ENCODE measurements at places on chromosomes 3 and 15.

DNA sequence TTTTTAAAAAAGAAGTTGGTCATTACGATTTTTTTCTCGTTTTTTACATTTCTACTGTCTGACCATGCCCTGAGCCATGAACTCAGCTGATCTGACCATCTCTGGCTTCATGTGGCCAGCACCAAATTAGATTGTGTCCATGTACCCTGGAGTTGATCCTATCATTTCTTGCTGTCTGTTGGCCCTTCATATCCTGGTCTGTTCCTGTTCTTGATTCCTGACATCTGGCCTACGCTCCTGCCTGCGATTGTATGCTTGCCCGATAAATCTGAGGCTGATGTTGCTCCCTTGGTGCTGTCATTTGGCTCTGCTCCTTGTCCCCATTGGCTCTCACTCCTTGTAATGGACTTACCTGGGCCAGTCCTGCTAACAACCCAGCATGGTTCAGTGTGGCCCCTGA is 89.8 kb upstream of the IGSF10 start:
- DNase-seq: no peak

DNA sequence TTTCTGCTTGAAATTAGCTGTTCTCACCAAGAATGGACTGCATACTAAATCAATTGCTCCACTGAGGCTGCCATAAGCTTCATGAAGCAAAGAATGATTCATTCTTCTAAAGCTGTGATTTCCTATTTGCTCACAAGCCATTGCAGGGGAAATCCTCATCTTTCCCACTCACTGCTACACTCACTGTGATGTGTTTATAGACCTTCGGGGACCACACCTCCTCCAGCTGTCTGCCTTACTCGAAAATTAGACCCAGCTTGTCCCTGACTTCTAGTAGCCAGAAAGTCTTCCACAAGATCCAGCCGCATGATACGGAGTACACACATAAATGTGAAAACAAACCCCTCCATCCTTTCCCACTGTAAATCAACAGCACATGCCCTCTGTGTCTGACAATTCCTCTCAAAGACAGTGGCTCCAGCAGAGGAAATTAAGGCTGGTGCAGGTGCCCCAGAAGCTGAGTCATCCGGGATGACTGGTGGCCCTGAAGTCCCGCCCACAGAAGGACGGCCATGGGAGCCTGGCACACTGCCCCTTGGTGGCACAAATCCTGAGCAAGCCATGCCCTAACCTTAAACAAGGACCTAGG is 172.0 kb downstream of the STT3B start:
- DNase-seq: no peak

DNA sequence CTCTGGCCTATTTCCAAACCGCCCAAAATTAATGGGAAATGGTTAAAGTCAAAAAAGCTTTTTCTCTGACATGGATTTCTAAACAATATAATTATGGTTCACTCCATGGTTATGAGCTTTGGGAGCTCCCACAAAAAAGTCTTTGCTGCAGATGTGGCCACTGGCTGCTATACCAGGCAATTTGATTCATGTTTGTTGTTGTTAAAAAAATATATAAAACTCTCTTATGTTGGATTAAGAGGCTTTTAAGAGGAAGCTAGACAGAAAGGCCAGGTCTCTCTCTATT is 258.6 kb downstream of the TIGIT start:
- DNase-seq: no peak

DNA sequence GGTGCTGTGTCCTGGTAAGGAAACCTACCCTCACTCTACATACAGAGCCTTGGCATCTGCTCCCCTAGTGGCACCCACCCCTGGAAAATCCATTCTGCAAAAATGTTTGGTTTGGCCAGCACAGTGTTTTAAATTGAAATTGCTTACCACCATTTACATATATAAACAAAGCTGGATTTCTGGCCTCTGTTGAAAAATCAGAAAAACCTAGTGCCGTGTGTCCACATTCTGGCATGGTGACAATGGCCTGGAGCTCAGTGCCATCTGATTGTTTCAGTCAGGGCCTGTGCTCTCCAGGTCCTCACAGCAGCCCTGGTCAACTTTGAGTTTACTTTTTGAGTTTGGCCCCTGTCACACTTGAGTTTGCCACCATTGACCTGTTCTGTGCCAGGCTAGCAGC is 2.9 kb upstream of the IL17RC start:
- DNase-seq: no peak

DNA sequence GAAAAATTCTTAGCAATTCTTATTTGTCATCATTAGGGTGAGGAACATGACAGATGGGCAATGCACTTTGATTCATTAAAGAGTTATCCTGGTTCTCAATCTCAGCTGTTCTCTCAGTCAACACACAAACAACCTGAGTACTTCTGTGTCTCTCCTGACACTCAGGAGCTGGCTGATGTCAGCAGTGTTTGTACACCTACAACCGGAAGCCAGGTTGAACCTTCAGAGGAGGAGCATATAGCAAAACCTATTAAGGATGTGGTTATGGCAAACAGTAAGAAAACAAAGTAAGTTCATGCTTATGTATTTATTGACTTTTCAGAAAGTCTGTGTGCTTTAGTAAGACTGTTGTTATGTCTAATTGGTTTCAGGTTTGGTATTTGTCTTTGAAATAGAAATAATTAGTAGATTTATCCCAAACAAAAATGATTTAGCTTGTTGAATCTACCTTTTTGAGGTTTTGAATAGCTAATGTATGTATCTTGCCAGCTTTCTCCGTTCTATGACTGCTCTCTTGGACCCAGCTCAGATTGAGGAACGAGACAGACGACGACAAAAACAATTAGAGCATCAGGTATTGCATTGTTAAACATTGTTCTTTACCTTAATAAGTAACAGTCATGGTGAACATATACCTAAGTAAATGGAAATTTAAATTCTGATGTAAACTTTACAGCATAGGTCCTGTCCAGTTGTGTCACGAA is 36.6 kb downstream of the CCDC66 start:
- no peak for DNase-seq

GRCh38 chr15:40796041-40796440 is 10.8 kb upstream of the ZFYVE19 start:
- no peak for DNase-seq

GRCh38 chr3:153026026-153026425 is 136.0 kb upstream of the RAP2B start:
- DNase-seq: no peak

DNA sequence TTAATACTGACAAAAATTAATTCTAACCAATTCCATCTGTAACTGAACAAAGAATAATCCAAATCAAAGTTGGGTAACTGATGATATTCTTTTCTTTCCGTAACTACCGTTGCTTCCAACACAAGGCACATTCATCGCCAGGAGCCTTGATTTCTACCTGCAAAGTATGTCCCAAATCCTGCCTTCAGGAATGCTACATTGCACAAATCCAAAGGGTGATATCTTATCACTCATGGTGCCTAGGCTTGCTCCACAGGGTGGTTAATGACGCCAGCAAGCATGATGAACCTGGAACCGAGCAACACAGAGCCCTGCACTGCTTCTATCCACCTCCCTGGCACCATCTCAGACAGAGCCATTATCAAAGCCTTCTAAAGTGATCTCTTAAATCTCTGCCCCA is 772.7 kb downstream of the ROBO1 start:
- no peak for DNase-seq

- DNase-seq: no peak
Measured at GRCh38 chr3:59517388-59517787, 467.6 kb upstream of the CFAP20DC start.

GRCh38 chr3:16455966-16456365 is 57.5 kb downstream of the RFTN1 start:
- no peak for DNase-seq

- DNase-seq: peak; percentile 51
Measured at GRCh38 chr3:190424478-190425439, 24.9 kb downstream of the TMEM207 start.

DNA sequence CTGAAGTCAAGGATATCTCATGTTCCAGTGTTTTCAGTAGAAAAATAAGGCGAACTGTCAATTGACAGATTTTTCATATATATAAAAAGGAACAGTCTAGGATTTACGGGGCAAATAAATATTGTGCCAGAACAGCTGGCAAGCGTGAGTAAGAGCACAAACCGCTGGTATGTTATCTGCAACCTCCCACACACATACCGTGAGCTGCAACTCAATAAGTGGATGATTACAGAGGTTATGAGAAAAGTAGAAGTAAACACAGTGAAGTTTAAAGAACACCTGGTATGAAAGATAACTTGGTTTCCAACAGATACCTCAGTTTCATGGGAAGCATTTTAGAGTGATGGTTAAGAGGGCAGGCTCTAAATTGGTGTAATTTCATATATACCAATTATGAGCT is 733.4 kb downstream of the TUSC7 start:
- no peak for DNase-seq

DNA sequence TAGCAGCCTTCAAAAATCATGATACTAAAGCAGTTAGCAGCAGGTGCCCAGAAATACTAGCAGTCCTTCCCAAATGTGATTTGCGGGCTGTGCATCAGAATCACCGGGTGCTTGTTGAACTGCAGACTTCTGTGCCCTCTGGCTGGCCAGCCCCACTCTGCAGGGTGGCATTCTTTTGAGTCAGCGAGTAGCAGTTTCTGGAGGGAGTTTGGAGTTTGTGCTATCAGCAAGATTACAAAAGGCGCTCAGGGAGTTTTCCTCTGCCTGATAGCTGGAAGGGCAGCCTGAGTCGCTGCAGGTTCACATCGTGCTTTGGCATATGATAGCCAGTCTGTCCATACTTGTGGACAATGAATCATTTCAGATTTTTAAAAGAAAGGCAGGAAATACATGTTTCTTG is 57.6 kb downstream of the CLDN11 start:
- no peak for DNase-seq

DNA sequence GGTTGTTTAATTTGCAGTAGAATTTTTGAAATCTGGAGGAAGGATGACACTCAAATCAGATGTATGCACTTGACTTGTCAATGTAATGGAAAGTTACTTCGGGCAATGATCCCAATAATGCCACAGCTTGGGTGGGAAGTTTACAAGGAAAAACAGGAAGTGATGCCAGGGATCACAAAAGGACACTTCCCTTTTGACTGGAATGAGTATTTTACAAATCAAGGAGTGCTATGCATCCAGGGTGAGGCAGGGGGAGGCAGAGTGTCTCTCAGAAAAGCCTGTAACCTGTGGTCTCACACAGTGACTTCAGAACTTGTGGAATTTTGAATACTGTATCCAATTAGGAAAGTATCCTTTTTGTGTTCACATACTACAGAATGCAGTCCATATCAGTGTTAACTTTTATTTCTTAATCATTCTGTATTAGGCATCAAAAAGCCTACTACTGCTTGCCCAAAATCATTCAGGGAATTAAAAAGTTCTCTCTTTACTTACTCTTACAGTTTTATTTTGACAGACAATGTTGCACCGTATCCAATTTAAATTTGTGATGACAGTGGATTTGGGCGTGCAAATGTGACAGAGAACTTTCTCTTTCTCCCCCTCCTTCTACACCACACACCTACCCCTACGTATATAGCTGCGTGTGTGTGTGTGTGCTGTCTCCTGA is 445.1 kb downstream of the MECOM start:
- peak; percentile 64 for DNase-seq

GRCh38 chr15:74937272-74937589 is 642 bp downstream of the COX5A start:
- DNase-seq: peak; percentile 21

DNA sequence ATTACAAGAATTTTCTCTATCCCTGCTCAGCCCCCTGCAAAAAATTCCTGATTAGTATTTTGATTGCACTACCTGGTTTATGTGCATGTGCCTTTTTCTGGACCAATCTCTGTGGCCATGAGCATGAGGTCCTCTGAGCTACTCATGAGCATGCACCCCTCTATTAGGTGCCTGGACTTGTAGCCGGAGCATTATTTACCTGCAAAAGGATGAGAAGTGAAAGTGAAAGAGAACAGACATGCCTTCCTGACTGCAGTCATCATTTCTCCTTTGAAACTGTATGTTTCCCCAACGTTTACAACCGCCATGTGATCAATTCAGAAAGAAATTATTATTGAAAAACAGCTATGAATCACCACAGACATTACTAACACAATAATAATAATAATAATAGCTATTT is 1008.8 kb downstream of the ROBO2 start:
- no peak for DNase-seq

DNA sequence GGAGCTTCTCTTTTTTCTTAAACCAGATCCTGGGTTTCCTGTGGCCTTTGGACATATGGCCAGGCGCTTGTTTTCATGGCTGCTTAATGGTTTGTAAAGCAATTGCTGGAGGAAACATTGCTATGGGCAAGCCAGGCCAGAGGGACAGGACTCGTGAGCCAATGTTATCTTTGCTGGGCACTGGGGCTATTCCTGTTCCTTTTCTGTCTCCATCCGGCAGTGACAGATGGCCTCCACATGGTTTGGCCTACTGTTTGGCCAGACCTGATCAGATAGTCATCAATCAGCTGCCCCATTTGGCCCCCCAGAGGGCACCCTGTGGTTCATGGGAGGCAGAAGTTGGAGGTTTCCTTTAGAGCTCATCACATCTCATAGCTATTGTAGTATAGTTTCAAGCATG is 326.1 kb upstream of the ROPN1 start:
- DNase-seq: no peak

- DNase-seq: peak; percentile 24
Measured at GRCh38 chr3:159859424-159859823, 129.2 kb upstream of the IL12A start.

DNA sequence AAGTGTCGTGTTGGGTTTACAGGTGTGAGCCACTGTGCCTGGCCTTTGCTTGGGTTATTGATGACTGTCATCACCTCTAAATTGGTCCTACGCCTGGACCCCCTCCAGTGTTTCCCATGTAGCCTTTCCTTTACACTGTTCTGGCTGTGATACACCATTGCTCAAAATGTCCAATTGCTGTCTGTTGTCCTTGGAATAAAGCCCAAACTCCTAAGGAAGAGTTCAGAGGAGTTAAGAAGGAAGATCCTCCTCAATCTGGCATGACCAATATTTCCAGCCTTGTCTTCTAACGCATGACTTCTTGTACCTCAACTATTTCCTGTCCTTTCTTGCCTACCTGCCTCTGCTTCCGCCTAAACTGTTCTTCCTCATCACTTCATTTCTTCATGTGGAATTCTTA is 113.1 kb downstream of the POLR2M start:
- no peak for DNase-seq

DNA sequence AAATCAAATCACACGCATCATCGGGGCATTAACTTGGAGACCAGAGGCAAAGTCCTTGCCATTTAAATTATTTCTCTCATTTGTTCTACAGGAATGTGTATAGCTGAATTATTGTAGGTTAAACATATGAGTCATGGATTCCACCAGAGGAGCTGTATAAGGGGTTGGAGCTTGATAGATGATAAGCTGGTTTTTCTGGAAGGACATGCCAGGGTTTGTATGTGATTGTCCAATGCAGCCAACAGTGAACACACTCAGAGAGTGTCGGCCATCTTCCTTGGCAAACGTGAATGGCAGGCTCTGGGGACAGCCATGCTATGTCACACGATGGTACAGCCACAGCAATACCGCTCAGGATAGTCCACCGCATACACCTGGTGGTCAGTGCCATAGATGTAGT is 25.1 kb downstream of the SSUH2 start:
- DNase-seq: no peak

GRCh38 chr3:31635545-31635944 is 102.8 kb downstream of the STT3B start:
- no peak for DNase-seq

All from NCI-H1092 treated with DMSO at 0.1 percent for 48 hours (cell line).